ENCODE measurements at places on chromosomes 12 and 14.

DNA sequence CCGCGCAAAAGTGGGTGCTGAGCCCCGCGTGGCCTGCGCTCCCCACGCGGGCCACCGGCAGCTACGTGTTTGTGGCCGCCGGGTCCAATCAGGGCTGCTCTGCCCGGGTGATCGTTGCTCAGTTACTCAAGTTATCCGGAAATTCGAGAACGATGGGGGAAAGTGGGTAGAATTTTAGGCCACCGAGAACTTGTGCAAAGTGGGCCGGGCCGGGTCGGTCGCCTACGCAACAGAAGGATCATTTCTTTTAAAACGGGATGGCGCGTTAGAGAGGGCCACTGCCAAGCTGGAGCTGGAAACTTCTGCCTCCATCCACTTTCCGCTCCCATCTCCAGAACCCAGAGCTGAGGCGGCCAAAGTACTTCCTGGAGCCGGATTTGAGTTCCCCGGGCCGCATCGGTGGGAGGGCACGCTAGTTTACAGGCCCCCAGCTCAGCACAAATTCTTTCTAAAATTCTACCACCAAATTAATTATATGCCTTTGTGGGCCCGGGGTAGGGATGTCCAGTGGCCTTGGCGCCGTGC is 3.5 kb downstream of the RFX4 start:
- ATAC-seq, result no peak

DNA sequence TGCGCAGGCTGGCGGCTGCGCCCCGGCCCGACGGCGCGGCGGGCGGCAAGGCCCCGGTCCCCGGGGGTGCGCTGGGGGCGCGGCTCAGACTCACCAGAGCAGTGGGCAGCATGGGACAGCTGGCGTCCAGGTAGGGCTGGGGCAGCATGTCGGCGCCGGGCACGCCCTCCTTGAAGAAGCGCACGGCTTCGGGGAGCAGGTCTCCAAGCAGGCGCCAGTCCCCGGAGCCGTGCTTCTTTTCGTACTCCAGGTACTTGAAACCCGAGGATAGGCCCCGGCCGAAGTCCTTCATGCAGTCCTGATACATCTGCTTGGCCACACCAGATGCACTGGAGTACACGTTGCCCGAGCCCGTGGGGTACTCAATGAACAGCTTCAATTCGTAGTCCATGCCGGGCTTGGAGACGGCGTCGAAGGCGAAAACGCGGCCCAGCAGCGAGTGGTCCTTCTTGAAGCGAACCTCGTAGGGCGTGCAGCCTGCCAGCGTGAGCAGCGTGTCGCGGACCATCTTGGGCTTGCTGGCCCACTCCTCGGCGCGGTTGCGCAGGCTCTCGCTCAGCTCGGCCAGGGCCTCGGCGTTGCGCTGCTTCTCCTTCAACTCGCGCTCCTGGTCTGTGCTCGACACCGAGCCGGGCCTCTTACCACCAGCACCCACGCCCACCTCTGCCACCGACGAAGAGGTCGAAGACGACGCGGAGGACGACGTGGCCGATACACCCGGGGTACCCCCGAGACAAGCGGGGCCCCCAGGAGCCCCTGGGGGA is 2.2 kb downstream of the IRF2BPL start:
- ATAC-seq, result no peak

DNA sequence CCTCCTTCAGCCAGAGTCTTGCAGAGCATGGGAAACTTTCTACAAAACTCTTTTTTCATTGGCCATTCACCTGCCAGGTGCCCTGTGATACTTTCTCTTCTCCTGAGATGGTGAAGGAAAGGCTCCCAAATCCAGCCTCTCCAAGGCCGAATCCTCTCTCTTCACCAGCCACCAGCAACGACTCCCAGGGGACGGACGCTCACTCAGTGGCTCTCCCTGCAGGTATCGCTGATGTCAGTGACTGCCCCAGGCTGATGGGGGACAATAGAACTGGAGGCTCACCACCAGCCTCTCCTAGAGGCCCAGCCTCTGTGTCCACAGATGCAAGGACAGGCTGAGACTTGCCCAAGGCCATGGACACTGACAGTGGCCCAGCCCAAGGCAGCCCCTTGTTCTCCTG is 204.1 kb downstream of the BCL11B start:
- no peak for ATAC-seq

DNA sequence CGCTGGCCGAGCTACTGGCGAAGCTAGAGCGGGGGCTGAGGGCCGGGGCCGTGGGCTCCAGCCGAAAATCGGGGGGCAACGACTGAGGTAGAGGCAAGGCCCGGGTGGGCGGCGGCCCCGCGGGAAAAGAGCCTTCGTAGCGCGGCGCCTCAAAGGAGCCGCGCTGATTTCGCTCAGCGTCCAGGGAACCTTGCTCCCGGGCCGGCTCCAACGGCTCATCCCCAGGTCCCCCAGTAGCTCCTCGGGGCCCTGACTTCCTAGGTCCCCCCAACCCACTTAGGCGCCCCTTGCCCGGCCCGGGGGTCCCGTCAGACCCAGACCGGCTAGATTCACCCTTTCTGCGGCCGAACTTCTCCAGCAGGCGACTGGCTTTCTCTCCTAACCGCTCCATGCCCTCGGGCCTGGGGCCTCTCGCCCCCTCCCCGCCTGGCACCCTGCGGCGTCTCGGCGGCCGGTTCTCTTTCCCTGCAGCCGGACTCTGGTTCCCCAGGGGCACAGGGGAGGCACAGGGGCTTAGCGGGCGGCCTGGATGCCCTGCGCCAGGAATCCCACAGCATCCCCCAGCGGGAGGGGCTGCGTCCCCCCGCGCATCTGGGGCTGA is 375 bp downstream of the AJUBA start:
- peak; percentile 6 for ATAC-seq

- peak; percentile 75 for ATAC-seq
Measured at GRCh38 chr14:58428118-58428683, 682 bp downstream of the KIAA0586 start.

- ATAC-seq, result no peak
Measured at GRCh38 chr12:75937486-75937885, 94.1 kb downstream of the PHLDA1 start.
